A549 treated with GW870086 at 1 μM for 4 hours (cell line): ENCODE measurements at places on chromosomes 6 and 20. TPM values are rescaled to one million over a fixed set of nuclear protein-coding genes. Genes with fewer than 3 reads are reported as not detected.

The SLC35F1 gene
- total RNA-seq, result 0.03 to 0.06 TPM in 2 of 5 replicates, not detected in the others

The C6orf15 gene
- total RNA-seq, result not detected in 5 replicates

The ADGB gene
- total RNA-seq, result not detected in 5 replicates

The TAGAP gene
- not detected in 5 replicates for total RNA-seq

The ULBP2 gene
- 2.1 to 4.2 TPM (median 3.6 TPM) in 5 replicates for total RNA-seq
